ENCODE measurements at places on chromosomes 6 and 20. TPM values are rescaled to one million over a fixed set of nuclear protein-coding genes. Genes with fewer than 3 reads are reported as not detected.

DNA sequence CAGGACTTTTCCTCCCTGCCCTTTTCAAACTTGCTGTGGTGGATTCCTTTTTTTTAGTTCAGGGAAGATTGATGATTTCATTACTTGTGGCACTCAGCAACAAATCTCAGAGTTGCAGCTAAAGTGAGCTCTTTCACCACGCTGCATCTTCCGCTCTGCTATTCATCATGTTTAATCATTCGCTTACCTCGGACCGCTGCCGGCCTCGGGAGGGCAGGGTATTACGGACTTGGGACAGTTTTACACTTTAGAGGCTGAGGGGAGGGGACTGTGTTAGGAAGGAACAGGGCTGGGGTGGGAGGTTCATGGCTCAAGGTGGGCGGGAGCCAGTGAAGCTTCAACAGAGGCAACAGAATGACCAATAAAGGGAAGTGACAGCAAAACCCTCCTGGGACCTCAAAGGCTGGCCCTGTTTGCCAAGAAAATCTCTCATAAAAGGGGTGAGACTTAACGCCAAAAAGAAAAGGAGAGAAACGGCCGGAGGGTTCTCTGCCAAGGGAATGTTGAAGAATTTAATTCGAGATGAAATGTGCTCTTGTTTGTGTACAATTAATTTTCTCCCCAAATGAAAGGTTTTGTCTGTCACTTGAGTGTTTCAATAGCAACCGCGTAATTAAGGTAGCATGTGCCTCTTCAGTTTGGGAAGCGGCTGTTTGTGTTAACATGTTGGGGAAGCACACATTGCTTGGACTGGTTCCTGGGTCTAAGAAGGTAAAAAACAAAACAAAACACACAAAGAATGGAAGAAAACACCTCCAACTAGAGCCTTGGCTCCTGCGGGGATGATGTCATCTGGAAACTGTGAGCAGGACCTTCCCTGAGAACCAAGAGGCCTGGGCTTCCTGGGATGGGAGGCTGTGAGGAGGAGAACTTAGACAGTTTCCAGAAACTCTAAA lies 72.5 kb upstream of the SULF2 start:
- H3K27me3 ChIP-seq: no peaks in the 10 kb centered on the region
- H3K27ac ChIP-seq: no peak overlapping the region
- no peak overlapping the region for H3K4me3 ChIP-seq

DNA sequence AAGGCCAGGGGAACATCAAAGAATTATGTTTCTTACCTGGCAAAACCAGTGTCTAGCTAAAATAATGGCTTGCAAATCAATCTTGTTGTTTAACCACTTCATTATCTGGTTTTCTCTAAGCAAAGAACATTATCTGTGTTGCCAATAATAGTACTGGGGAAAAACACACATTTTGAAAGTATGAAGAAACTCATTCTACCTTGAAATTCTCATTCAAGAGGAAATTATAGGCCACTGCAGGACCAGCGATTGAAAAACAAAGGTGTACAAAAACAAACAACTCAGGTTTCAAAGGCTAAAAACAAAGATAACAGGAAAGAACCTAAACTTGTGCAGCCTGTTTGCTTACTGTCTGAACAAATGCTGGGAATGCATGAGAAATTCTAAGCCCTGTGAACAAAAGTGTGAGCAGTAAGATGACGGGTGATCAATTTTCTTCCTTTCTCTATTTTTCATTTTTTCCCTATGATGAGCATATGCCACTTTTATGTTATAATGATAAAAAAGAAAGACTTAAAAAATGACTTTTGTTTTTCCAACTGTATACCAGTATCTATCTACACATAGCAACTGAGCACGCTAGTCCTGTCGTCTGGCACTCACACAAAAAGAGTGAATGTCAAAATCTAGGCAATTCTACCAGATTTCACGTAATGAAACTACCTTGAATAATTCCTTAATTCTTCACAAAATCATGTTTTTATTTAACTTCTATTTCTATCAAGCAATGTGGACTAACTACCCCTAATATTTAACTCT lies 117.9 kb downstream of the SGK1 start:
- H3K36me3 ChIP-seq: no peaks in the 10 kb centered on the region
- H3K27ac ChIP-seq: no peak overlapping the region
- H3K4me3 ChIP-seq: no peak overlapping the region
- H3K4me1 ChIP-seq: no peaks in the 10 kb centered on the region

Gene R3HDML
- not detected for total RNA-seq

GRCh38 chr20:44171775-44172571 lies 15.0 kb downstream of the JPH2 start:
- 0 out of 2 replicates have a peak, but pooled peaks cover 2% of the 10 kb centered on the region for H3K27me3 ChIP-seq
- H3K27ac ChIP-seq: no peak overlapping the region
- no peak for DNase-seq
- H3K4me1 ChIP-seq: no peaks in the 10 kb centered on the region
- H3K4me3 ChIP-seq: no peak overlapping the region

GRCh38 chr6:100126790-100127484 lies 132.9 kb upstream of the MCHR2 start:
- no peaks in the 10 kb centered on the region for H3K4me1 ChIP-seq
- H3K4me3 ChIP-seq: no peak overlapping the region
- H3K27ac ChIP-seq: no peak overlapping the region
- no peaks in the 10 kb centered on the region for H3K36me3 ChIP-seq
- no peak for DNase-seq

- H3K4me3 ChIP-seq: no peak overlapping the region
- H3K27me3 ChIP-seq: no peaks in the 10 kb centered on the region
- no peaks in the 10 kb centered on the region for H3K4me1 ChIP-seq
Observed at GRCh38 chr6:53179961-53180651, 31.5 kb upstream of the GCM1 start.

GRCh38 chr6:136306466-136306865 lies 16.8 kb upstream of the BCLAF1 start:
- H3K4me1 ChIP-seq: no peaks in the 10 kb centered on the region
- H3K27ac ChIP-seq: no peak overlapping the region
- H3K4me3 ChIP-seq: no peak overlapping the region
- DNase-seq: no peak
- H3K36me3 ChIP-seq: no peaks in the 10 kb centered on the region

DNA sequence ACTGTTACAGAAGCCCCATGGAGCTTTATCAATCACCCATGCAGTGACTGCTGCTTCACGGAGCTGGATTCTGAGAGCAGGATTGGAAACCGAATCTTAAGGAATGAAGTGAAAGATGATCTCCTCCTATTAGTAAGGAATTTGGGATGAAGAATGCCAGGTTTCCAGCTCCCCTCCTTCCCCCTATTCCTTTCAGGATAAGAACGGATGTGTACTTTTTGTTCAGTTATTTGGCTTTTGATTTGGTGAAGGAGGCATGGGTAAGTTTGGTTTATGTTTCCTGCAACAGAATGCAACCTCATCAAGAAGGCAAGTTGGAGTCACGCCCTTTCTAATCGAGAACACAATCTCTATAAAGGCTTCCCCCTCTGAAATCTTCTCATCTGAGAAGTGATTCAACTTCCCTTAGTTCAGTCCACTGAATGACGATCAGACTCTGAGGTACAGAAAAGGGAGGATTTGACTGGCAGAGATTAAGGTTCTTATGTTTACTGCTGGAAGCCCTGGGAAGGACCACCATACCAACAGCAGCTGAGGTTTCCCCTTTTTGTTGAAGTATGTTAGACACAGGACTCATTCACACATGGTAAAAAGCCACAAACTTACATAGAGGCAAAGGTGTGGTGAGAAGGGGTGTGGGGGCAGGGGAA lies 5.5 kb downstream of the ELMO2 start:
- DNase-seq: no peak
- peaks cover 6% of the 10 kb centered on the region for H3K4me1 ChIP-seq
- no peaks in the 10 kb centered on the region for H3K27me3 ChIP-seq
- no peak overlapping the region for H3K4me3 ChIP-seq

GRCh38 chr20:61684136-61684535 lies 381.5 kb downstream of the TAF4 start:
- H3K4me3 ChIP-seq: no peak overlapping the region
- DNase-seq: no peak
- no peaks in the 10 kb centered on the region for H3K36me3 ChIP-seq

GRCh38 chr20:61185841-61186601 lies 66.0 kb upstream of the CDH4 start:
- H3K4me3 ChIP-seq: no peak overlapping the region
- H3K27me3 ChIP-seq: no peaks in the 10 kb centered on the region
- no peak for DNase-seq
- no peak overlapping the region for H3K27ac ChIP-seq
- H3K4me1 ChIP-seq: no peaks in the 10 kb centered on the region

DNA sequence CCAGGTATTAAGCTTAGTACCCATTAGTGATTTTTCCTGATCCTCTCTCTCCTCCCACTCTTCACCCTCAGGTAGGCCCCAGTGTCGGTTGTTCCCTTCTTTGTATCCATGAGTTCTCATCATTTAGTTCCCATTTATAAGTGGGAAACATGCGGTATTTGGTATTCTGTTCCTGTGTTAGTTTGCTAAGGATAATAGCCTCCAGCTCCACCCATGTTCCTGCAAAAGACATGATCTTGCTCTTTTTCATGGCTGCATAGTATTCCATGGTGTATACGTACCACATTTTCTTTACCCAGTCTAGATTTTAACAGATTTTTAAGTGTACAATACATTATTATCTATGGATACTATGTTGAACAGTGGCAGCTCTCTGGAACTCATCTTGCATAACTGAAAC lies 44.4 kb downstream of the CYP24A1 start:
- H3K27me3 ChIP-seq: no peaks in the 10 kb centered on the region
- no peak for DNase-seq
- H3K36me3 ChIP-seq: no peaks in the 10 kb centered on the region
- H3K27ac ChIP-seq: no peak overlapping the region
- H3K4me1 ChIP-seq: 0 out of 2 replicates have a peak, but pooled peaks cover 3% of the 10 kb centered on the region

Gene C6orf47
- 22.4 TPM for total RNA-seq

- DNase-seq: no peak
- no peaks in the 10 kb centered on the region for H3K27me3 ChIP-seq
- no peak overlapping the region for H3K4me3 ChIP-seq
- peaks cover 22% of the 10 kb centered on the region for H3K4me1 ChIP-seq
- H3K27ac ChIP-seq: no peak overlapping the region
Observed at GRCh38 chr6:85672050-85672449, 29.4 kb upstream of the SYNCRIP start.

Gene AURKA
- total RNA-seq: 115 TPM

Gene TREM2
- not detected for total RNA-seq

- H3K27me3 ChIP-seq: no peaks in the 10 kb centered on the region
- no peaks in the 10 kb centered on the region for H3K36me3 ChIP-seq
Observed at GRCh38 chr6:159931112-159931511, 37.8 kb upstream of the IGF2R start.

DNA sequence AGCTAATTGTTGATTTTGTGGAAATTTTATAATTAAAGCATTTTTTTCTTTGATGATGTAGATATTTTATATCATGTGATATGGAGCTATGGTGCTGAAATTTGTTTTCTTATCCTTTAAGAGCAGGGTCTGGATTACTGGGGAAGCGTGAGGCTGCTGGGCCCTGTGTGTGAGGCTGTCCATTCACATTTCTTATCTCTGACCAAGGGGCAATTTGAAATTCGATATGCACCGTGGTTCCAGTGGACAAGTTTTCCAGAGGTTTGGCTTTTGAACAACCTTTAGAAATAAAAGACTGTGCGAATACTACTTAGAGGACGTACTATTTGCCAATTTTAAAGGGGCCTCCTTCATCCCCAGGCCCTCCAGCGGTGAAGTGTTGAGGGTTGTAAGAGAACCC lies 3.7 kb downstream of the ERMARD start:
- no peak overlapping the region for H3K27ac ChIP-seq
- peaks cover 16% of the 10 kb centered on the region for H3K4me1 ChIP-seq
- no peak overlapping the region for H3K4me3 ChIP-seq
- no peaks in the 10 kb centered on the region for H3K27me3 ChIP-seq
- peaks cover 6% of the 10 kb centered on the region for H3K36me3 ChIP-seq

DNA sequence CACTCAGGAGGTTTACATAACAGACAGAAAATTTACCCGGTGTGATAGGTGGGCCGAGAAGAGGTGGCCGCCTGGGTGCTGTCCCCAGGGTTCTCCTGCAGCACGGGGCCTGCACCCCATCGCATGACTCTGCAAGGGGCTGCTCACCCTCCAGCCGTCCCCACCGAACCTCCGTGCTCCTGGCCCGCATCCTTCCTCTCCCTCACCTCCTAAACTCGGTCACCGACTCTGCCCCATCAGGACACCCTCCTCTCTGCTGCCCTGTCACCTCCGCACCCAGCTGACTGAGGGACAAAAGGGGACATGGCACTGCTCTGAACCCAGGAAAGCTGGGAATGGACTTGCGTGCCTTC lies 147.6 kb downstream of the SYNDIG1 start:
- H3K4me1 ChIP-seq: no peaks in the 10 kb centered on the region
- H3K27ac ChIP-seq: no peak overlapping the region
- 0 out of 2 replicates have a peak, but pooled peaks cover 5% of the 10 kb centered on the region for H3K27me3 ChIP-seq
- no peaks in the 10 kb centered on the region for H3K36me3 ChIP-seq
- DNase-seq: no peak
- H3K4me3 ChIP-seq: no peak overlapping the region

- no peak overlapping the region for H3K27ac ChIP-seq
- H3K27me3 ChIP-seq: no peaks in the 10 kb centered on the region
- DNase-seq: no peak
- H3K4me1 ChIP-seq: no peaks in the 10 kb centered on the region
- H3K4me3 ChIP-seq: no peak overlapping the region
Observed at GRCh38 chr6:79170959-79171358, 63.5 kb downstream of the HMGN3 start.

Gene BHLHE23
- total RNA-seq: not detected

GRCh38 chr20:49484180-49485140 lies 2.0 kb upstream of the KCNB1 start:
- H3K27ac ChIP-seq: peak overlapping the region; percentile 29
- peaks cover 15% of the 10 kb centered on the region for H3K4me1 ChIP-seq
- peaks cover 3% of the 10 kb centered on the region for H3K27me3 ChIP-seq
- DNase-seq: no peak
- H3K4me3 ChIP-seq: peak overlapping the region; percentile 57
- H3K36me3 ChIP-seq: no peaks in the 10 kb centered on the region

GRCh38 chr6:119148825-119149525 lies 70.5 kb upstream of the FAM184A start:
- no peak overlapping the region for H3K4me3 ChIP-seq
- peaks cover 3% of the 10 kb centered on the region for H3K27me3 ChIP-seq
- no peak for DNase-seq

Gene TAGAP
- 0.13 TPM for total RNA-seq

DNA sequence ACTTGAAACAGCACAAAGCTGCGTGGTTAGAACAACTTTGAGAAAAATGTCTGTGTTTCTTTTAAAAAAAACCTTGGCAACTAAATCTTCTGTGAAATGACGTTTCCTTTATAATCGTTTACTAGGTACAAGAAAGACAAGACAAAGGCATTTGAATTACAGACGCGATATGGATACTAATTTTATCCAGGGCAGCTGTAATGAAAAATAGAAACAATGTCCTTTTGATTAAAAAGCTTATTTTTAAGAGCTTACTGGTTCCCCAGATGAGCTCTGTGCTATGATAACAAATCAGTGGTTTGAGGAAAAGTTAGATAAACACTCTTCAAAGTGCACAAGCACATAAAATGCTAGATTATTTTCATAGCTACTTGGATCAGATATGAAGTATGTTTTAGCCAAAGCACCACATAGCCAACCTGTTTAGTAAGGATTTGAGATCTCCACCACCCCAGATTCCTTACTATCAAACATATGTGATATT lies 1.6 kb upstream of the SYNCRIP start:
- peaks cover 19% of the 10 kb centered on the region for H3K36me3 ChIP-seq
- H3K27me3 ChIP-seq: no peaks in the 10 kb centered on the region
- peak overlapping the region; percentile 99 for H3K27ac ChIP-seq
- H3K4me1 ChIP-seq: peaks cover 20% of the 10 kb centered on the region

Gene GPLD1
- 0.98 TPM for total RNA-seq

Gene TRIM31
- total RNA-seq: not detected

Gene IP6K3
- not detected for total RNA-seq

Measured in Panc1 (cell line).